ENCODE measurements at places on chromosomes 5 and 9.

DNA sequence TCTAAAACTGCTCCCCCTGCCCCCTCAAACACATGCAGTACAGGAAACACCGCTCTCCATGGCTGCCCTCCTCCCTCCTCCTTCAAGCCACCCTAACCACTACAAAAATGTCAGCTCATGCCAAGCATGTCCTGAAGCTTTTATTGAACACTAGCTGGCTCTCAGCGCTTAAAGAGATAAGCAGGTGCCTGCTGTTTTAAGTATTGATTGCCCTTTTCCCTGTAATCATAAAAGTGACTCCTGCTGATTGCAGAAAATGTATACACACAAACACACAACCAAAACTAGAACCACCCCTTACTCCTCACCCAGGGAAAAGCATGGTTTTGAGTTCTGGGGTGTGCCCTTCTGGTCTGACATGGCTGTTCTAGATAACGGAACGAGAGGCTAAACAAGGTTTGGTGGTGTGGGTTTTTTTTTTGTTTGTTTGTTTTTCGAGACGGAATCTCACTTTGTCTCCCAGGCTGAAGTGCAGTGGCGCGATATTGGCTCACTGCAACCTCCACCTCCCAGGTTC, 3.7 kb upstream of the UCK1 start:
- no peak for DNase-seq

- DNase-seq, result no peak
Observed at GRCh38 chr5:11540112-11540511, 364.1 kb downstream of the CTNND2 start.

GRCh38 chr5:151066920-151067319, 13.9 kb downstream of the TNIP1 start:
- DNase-seq, result no peak

- DNase-seq, result peak; percentile 68
Observed at GRCh38 chr5:77518304-77518703, 26.2 kb upstream of the WDR41 start.

GRCh38 chr9:118578467-118578866, 790.8 kb downstream of the BRINP1 start:
- DNase-seq, result no peak

- DNase-seq, result no peak
Observed at GRCh38 chr9:136746621-136747020, 1.7 kb downstream of the LCN6 start.

DNA sequence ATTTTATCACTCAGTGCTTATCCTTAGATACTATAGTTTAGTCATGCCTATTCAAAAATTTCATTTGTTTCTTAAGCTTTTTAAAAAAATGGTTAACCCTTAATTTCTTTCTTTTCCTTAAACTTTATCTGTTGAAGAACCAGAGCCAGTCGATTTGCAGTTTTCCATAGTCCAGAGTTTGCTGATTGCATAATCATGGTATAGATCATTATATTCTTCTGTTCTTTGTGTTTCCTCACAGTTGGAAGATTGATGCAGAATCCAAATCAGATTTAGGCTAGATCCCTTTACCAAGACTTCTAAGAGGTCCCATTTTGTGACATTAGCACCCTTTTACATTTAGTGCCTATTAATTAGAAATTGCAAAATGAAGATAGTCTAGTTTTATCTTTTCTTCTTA, 18.0 kb downstream of the TMEM38B start:
- DNase-seq, result no peak

- DNase-seq, result no peak
Observed at GRCh38 chr9:130104491-130105193, 50.9 kb downstream of the GPR107 start.

DNA sequence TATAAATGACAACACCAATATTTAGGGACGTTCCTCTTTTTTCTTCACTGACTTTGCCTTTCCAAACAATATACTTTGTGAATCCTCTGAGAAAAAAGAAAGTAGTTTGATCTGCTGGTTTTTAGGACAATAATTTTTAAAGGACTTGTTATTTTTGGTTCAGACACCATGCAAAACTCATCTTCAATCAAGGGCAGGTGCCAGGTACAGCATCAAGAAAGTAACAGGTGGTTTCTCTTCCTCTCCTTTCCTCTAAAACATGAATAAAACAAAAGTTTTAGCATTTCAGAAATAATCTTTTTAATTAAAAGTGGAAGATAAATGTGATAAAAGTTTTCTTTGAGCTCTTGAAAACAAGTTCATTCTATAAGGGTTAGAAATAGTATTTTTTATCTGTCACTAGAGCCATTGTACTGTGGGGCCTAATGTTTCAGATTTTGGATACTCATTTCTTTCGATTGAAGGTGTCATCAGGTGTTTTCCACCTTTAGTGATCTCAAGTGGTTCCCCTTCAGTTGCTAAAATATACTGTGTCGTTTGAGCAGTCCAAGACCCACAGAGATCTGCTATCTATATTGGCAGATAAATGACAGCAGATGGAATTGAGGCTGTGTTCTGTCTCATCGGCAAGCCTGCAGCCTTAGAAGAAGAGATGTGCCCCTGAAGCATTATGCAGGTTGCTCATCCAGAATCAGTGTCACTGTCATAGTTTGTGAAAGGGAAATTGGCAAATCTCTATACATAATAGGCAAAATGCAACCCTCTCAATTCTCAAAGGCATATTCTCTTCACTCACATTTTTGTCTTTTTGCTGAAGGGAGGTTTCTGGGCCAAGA, 499.7 kb downstream of the PDE4D start:
- no peak for DNase-seq

DNA sequence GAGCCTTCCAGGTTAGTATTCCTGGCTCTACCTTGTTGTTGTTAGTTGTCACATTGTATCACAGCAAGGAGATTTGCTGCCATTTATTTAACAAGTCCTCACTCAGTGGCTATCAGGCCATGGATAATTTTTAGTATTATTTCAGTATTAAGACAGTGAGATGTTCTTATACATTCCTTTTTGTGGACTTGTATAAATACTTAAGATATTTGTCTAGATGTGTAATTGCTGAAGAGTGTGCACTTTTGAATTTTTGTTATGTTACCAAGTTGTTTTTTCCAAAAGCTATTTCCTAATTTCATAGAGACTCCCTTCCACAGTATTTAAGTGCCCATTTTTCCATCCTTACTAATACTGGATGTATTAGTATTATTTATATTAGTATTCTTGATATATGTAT, 22.0 kb downstream of the SLC36A1 start:
- no peak for DNase-seq

- DNase-seq, result no peak
Observed at GRCh38 chr5:107518190-107518589, 152.5 kb downstream of the EFNA5 start.

- DNase-seq, result no peak
Observed at GRCh38 chr9:130354806-130355205, 89.2 kb downstream of the HMCN2 start.

DNA sequence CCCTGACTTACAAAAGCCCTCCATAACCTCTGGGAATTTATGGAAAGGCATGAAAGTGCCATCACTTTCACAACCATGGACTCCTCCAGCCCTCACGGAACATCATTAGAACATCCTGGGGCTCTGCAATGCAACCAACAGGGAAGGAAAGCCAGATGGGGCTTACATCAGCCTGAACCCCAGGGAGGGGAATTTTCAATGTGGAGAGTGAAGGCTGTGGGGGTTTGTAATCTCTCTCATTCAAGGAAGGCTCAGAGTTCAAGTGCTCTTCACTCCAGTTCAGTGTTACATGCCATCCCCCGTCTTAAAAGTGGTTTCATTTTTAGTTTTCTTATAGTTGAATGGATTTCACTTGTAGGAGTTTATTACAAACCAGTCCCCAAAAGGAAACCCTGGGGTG, 5.7 kb downstream of the SPRY4 start:
- DNase-seq, result no peak

- peak; percentile 93 for DNase-seq
Observed at GRCh38 chr5:10524376-10525123, 39.3 kb upstream of the ANKRD33B start.

GRCh38 chr5:44511596-44511995, 122.4 kb upstream of the FGF10 start:
- peak; percentile 4 for DNase-seq

- DNase-seq, result no peak
Observed at GRCh38 chr5:31131381-31131891, 62.0 kb upstream of the CDH6 start.

- peak; percentile 27 for DNase-seq
Observed at GRCh38 chr9:136604823-136605525, 57.7 kb upstream of the EGFL7 start.

- DNase-seq, result no peak
Observed at GRCh38 chr9:93121316-93122241, 12.5 kb downstream of the NINJ1 start.

Measured in NCI-H82 (cell line).